RWPE1 (cell line): ENCODE measurements at places on chromosomes 2 and 18.

- no peak for DNase-seq
These were observed 121.5 kb upstream of the CTAGE1 start for GRCh38 chr18:22539051-22539765.

DNA sequence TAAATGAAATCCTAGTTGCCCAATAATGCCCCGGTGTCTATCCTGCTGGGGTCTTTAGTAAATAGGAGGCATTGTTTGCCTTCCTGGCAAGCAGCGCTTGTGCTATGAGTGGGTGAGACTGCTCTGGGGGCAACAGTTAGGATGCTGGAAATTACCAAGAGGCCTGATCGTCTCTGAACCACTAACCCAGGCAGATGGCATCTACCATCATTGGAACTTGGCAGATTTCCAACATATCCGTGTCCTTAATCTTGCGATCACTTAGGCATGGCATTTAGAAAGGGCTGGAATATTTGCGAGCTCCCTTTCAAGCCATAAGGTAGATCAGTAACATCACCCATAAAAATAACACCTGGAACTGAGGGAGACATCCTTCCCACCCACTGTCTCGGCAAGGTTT lies 18.8 kb upstream of the SH3RF3 start:
- DNase-seq: no peak

GRCh38 chr2:16978301-16978700 lies 312.7 kb upstream of the CYRIA start:
- no peak for DNase-seq

DNA sequence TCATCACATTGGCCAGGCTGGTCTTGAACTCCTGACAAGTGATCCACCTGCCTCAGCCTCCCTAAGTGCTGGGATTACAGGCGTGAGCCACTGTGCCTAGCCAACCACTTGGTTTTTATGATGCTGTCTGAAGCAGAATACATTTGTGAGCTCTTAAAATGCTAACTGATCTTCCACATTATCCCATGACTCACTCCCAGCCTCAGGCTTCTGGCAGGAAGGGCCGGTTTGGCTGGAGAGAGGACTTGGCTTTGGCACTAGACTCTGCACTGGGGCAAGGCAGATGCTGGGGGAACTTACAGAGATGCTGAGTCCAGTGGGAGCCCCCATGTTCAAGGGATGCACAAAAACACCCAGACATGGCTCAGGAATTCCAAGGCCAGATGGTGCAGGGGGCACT lies 40.5 kb upstream of the SH3BP4 start:
- peak; percentile 45 for DNase-seq

DNA sequence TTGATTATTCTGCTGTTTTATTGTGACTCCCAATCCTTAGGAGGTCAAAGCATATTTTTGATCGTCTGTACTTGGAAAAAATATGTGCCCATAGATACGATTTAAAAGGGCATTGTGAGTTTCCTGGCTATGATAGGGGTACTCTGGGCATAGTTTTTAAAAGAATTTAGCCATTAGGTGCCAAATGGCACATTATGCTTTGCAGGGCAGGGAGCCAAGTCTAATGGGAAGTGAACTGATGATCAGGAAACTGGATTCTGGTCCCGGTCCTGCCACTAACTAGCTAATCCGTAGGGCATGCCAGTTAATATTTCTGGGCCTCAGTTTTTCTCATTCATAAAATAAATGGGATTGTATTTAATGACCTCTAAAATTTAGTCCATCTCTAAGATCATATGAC lies 189.3 kb downstream of the LTBP1 start:
- DNase-seq: no peak

DNA sequence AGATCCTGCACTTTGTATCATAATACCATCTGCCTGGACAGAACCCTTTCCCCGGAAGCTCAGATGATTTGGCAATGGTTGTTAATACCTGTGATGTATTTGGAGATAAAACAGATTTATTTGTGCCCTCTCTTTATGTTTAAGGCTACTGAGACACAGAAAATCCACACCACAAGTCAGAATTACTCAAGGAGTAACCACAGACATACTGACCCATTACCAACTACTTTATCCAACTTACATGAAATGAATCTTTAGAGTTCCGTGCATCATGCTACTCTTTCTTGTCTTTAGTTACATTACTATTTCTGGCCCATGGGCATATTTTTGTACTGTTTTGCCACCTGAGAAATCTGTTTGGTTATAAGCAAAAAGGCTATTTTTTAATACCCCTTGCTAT lies 384.0 kb downstream of the STK39 start:
- no peak for DNase-seq

- DNase-seq: no peak
These were observed 695.1 kb downstream of the ZEB2 start for GRCh38 chr2:143824791-143825190.

DNA sequence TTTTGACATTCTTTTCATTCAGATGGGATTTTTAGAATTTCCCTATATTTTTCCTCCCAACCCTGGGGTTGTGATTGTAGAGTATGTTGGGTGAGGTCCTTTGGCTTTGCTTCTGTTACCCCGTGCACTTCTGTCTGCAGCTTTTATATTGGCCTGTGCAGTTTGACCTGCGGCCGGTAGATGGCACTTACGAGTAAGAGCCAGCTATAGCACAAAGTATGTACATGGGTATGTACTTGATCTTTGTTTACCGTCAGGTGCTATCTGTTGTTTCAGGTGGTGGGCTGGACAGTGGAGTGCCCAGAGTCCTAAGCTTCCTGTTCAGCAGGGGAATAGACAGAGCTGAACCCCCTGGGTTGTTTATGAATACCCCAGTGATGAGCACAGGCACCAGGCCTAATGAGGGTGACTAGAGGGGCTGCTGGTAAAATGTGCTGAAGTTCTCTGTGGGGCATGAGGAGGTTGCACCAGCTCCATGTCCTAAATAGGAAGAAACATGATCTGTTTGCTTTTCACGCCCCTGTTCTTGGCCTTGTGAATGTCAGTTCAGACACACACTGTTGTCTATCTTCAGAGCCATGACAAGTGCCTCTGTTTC lies 58.9 kb upstream of the THUMPD2 start:
- DNase-seq: peak; percentile 35

- no peak for DNase-seq
These were observed 165.2 kb upstream of the APCDD1 start for GRCh38 chr18:10289251-10289650.
